ENCODE measurements at places on chromosomes 1 and 21. TPM values are rescaled to one million over a fixed set of nuclear protein-coding genes. Genes with fewer than 3 reads are reported as not detected.

Gene SLC35F3
- 3.2 TPM for total RNA-seq

DNA sequence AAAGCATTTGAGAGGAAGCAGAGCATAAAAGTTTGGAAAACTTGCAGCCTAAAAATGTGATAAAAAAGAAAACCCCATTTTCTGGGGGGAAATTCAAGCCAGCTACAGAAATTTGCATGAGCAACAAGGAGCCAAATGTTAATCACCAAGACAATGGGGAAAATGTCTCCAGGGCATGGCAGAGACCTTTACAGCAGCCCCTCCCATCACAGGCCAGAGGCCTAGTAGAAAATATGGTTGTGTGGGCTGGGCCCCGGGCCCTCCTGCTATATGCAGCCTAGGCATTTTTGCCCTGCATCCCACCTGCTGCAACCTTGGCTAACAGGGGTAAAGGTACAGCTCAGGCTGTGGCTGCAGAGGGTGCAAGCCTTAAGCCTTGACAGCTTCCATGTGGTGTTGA, 299.6 kb upstream of the NCAM2 start:
- no peak for DNase-seq

- no peak for DNase-seq
Observed at GRCh38 chr1:88043834-88044233, 640.2 kb upstream of the PKN2 start.

Gene TMOD4
- 0.38 TPM for total RNA-seq

Gene RPTN
- total RNA-seq = 0.09 TPM

GRCh38 chr1:247182994-247183393, 11.2 kb upstream of the ZNF124 start:
- DNase-seq = no peak

Gene C4BPA
- total RNA-seq = 0.09 TPM

DNA sequence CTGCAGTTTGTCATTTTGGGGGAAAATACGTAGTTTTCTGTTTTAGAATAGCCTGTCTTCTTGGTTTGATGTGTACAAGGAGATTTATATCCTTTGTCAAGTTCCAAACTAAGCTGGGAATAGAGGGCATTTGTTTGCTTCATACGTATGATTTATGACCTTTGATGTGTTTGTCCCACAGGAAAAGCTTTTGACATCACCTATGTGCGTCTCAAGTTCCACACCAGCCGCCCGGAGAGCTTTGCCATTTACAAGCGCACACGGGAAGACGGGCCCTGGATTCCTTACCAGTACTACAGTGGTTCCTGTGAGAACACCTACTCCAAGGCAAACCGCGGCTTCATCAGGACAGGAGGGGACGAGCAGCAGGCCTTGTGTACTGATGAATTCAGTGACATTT, 79.9 kb downstream of the LAMC1 start:
- DNase-seq = no peak

Gene NMNAT1
- total RNA-seq = 9.3 TPM

GRCh38 chr1:15765495-15766194, 7.0 kb downstream of the FBLIM1 start:
- no peak for DNase-seq

GRCh38 chr1:248860007-248860406, 1.1 kb upstream of the ZNF692 start:
- no peak for DNase-seq

DNA sequence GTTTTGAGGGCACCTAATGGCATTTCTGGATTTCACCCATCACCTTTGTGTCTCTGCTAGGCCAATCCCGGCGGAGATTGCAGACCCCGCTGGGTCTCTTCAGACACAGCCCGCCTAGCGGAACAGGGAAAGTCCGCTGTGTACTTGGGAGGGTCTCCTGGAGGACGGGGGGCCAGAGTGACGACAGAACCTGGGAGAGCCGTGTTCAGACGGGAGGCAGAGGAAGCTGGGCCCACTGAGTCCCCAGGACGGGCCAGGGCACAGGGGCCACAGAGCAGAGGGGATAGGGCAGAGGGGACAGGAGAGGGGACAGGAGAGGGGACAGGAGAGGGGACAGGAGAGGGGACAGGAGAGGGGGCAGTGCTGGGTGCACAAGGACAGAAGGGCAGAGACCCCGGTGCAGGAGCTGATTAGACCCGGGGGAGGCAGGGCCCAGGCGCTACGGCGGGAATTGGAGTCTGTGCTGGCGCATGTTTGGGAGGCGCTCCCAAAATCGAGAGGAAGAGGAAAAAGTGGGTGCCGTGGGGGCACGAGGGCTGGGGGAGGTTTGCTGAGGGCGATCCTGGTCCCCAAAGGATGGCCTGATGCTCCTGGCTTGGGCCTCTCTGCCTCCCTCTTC, 12.7 kb downstream of the TRPM2 start:
- no peak for DNase-seq

DNA sequence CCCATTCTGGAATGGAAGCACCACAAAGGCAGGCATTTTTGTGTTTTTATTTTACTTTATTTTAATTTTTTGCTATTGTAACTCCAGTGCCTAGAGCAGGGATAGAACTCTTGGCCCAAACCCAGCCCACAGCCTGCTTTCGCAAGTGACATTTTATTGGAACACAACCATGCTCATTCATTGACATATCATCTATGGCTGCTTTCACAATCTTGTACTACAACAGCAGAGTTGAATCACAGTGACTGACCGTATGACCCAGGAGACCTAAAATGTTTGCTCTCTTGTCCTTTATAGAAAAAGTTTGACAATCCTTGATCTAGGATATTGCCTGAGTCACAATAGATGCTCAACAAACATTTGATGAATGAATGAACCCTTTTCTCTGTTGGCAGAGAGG, 83.9 kb upstream of the ATP1A1 start:
- no peak for DNase-seq

Measured in thymus (tissue), 14 donors.